ENCODE measurements at places on chromosomes 16 and 17.

DNA sequence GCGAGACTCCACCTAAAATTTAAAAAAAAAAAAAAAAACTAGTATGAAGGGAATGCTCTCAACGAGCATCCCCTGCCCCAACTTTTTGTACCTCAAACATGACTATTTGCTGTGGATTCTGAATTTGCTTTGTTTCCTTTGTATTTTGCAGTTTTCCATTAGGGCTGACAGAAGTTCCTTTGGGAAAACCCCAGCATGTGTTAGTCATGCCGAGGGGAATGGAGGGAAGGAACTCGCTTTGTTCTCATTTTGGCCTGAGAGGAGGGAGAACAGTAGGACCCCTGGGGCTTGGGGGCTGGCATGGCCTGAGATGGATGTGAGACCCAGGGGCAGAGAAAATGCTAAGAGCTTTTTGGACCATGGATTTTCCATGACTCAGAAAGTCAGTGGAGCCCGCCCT is 20.5 kb downstream of the KRT9 start:
- no peak for DNase-seq

DNA sequence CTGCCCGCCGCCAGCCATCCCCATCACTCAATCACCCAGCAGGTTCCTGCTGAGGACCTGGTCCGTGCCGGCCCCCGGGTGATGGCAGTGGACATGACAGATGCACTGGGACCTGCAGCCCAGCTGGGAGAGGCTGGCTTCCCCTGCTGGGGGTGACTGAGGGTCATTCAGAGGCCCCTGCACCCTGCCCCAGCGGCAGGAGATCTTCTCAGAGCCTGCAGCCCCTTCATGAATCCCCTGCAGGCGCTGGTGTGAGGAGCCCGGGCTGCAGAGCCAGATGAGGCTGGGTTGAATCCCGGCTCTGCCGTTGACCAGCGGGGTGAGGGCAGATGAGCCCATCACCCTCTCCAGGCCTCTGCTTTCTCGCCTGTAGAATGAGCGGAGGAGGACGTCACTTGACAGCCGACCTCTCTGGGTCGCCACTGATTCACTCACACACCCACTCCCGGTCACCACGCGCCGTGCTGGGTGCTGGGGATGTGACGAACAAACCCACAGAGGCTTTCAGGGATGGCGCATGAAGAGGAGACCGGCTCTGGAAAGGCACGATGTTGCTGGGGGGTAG is 95.2 kb upstream of the CIBAR2 start:
- DNase-seq = no peak

GRCh38 chr16:69613378-69614154 is 47.8 kb downstream of the NFAT5 start:
- no peak for DNase-seq

- no peak for DNase-seq
Observed at GRCh38 chr16:9323170-9323569, 231.7 kb downstream of the HAPSTR1 start.

DNA sequence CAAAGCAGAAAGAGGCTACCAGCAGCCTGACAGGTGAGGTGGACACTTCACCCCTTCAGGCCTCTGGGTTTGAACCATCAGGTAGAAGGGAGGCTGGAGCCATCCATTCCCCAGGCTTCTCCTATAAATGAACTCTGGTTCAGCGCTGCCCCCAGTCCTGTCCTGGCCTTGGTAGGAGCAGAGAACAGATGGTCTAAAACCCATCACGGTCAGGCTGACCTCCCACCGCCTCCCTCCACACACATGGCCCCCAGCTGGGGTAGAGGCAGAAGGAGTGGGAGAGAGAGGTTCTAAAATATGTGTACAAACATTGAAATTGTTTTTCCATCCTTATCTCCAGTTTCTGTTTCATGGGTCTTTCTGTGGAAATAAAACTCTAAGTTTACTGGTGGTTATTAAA is 59.7 kb upstream of the DNAJA2 start:
- no peak for DNase-seq

DNA sequence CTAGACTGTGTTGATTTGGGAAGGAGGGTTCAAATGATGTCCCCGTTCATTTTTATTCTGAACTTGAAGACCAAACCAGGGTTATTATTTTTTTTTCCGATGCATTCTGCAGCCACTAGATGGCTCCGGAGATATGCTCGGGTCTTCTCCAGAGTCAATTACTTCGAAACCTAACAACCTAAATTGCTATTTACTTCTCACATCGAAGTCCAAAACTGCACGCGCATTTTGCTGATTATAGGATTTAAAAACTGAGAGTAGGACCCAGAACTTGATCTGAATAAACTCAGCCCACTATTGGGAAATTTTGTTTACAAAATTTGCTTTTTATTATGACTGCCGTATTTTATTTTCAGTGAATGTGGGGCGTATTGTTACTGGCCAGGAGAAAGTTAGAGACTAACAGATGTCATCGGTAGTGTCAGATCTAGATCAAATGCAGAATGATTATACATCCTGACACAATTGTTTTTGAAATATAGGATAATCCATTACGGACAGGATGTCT is 263.8 kb downstream of the HS3ST3A1 start:
- no peak for DNase-seq

DNA sequence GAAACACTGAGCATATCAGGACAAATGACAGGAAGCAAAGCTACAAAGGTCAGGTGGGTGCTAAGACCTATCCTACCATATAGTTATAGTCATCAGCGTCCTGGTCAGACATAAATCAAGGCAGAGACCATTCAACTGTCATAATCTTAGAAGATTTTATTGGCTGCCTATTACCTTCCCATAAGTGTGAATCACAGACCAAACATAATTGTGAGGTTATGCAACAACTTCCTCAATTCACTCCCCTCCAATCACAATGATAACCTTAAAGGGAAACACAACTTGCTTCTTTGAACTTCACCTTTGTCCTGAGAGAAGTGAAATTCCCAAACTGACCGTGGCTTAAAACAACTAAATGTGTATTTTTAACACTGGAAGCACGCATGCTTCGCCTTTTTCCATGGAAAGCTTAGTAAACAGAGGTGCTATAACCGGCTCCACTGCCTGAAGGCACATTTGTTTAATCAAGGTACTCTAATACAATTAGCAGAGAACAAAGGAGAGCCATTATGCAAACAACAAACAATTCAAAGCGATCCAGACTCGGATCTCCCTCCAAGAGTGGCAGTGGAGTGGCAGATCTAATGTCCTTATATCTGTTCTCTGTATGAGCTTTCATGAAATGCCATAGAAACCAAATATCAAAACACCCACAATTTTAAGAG is 84.9 kb downstream of the TMEM114 start:
- DNase-seq = no peak

- no peak for DNase-seq
Observed at GRCh38 chr16:65260746-65261145, 138.9 kb upstream of the CDH11 start.

GRCh38 chr17:40825599-40825998 is 3.2 kb upstream of the KRT10 start:
- no peak for DNase-seq

DNA sequence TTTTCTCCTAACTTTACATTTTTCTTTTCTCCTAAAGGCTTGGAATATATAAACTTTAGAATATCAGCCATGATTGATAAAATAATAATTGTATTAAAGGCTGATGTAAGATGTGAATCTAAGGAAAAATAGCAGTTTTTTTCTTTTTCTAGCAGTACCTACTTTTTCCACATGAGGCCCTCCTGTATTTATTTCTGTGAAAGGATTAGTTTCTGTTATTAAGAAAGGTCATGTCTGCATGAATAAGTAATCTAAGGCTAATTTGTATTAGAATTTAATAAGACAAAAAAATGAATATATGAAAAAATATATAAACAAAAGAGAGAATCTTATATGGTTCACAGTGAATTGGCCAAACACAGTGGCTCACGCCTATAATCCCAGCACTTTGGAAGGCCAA is 85.3 kb downstream of the STXBP4 start:
- no peak for DNase-seq

DNA sequence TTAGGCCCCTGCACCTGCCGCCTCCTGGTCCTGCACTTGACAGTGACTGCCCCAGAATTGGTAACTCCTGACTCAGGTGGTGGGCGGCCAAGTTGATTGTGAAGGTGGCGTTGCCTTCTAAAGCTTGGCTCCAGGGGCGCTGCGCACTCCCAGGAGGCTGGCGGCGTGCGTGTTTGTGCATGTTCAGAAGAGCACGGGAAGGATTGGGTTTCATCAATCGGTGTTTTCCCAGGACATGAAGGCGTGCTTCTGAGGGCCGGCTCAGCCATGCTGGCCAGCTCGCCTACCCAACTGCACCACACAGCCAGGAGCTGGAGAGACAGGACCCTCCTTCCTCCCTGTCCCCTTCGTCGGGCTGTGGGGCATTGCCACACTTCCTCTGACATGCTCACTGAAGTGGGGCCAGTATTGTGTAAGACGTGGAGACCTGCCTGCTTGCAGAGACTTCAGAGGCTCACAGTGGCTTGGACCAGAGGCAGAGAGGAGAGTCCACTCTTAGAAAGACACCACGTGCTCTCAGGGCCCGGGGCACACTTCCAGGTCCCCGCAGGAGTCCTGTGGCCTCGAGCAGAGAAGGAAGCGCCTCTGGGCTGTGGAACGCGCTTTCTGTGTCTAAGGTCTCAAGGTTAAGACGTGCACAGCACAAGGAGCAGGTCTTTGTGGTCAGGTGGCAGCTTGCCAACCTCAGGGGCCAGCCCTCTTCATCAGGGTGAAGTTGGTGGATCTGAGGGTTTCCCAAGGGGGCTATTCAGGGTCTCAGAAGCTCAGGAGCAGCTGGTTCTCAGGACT is 2.8 kb downstream of the RAB40C start:
- no peak for DNase-seq

- no peak for DNase-seq
Observed at GRCh38 chr17:72411124-72411563, 290.3 kb downstream of the SOX9 start.

DNA sequence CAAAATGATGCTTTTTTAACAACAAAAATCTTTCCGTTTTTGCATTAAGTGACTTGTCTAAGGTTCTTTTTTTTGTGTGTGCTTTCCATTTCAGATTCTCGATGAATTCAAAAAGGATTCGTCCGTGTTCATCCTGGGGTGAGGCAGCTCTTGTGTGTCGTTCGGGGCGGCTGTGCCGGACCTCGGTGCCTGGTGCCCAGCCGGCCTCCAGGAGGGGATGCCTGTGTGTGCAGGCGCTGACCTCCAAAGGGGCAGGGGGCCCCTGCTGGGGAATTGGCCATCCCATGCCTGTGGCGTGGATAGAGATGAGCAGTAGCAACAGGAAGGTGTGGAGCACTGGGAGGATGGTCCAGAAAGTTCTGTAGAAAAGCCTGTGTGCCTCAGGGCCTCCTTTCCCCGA is 101.7 kb downstream of the PLCG2 start:
- DNase-seq = no peak
